ENCODE measurements at places on chromosomes 4 and X.

DNA sequence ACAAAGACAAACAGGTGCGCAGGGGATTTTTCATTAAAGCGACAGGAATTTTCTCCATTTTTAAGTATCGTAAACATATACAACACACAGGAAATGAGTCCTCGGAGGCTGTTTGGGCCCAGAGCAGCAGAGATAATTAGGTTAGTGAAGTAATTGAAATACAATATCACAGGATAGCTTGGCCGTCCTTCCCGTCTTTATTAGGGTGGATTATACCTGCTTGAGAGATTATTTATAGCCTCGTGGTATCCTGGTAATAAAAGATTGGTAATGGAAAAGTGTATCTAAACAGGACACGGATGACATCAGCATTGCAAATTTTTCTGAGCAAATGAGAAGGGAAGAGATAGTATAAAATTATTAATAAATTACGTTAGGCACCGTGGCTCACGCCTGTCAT is 68.2 kb downstream of the CRLF2 start:
- DNase-seq = no peak

GRCh38 chr4:49000806-49001205 is 14.7 kb downstream of the CWH43 start:
- DNase-seq = no peak

DNA sequence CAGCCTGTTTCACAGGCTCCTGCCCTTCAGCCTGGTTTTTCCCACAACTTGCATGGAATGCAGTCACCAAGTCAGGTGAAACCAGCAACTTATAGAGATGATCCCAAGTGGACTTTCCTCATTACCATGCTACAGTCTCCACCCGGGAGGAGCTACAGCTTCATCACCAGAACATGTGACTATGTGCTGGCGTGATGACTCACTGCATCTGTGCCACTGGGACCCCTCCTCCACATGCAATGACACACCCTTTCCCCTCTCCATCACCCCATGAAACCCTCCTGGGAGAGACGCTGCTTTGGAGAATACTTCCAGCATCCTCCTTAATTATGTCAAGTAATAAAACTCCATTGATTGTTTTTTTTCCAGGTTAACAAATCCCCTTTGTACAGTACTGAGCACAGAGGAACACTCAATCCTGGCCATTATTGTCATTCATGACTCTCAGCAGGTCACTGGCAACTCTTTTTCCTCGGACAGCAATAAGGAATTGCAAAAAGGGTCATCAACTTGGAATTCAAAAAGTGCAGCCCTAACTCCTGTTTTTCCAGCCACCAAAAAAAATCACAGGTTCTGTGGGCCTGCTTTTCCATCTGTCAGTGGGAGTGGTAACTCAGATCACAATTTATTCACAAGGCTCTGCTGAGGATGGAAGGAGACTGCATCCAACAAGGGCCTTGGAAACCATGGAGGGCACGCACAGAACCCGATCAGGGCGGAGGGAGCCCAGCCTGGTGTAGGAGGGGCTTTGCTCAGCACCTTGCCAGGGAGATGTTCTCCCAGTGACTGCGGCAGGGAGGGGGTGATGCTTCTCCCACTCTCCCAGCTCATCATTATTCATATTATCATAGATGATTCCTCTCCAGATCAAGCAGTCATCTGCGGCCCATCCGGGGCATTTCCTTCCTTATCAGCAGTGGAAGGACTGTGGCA is 17.4 kb downstream of the QDPR start:
- DNase-seq = no peak

DNA sequence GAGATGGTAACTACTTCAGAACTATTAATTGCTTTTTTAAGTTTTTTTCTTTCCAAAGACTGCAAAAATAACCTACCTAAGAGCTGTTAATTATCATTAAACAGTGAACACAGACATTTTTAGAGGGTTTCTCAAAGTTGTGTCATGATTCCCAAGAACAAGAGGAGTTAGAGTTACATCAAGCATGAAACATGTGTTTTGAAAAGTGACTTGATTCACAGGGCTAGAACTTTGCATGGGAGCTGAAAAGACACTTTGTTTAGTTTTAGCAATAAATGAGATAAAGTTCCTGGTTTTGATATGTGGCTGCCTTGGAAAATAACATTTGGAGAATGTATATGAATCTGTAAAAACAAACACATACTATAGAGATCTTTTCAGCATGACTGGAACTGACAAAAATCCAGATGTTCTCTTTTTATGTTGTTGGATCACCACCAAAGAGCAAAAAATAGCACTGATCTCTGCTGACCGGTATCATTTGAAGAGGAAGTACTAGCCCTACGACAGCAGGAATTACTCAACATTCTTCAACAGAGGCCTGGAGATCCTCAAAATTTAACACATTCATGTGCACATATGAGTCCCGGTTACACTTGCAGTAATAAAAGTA is 173.0 kb upstream of the PCDH18 start:
- no peak for DNase-seq

DNA sequence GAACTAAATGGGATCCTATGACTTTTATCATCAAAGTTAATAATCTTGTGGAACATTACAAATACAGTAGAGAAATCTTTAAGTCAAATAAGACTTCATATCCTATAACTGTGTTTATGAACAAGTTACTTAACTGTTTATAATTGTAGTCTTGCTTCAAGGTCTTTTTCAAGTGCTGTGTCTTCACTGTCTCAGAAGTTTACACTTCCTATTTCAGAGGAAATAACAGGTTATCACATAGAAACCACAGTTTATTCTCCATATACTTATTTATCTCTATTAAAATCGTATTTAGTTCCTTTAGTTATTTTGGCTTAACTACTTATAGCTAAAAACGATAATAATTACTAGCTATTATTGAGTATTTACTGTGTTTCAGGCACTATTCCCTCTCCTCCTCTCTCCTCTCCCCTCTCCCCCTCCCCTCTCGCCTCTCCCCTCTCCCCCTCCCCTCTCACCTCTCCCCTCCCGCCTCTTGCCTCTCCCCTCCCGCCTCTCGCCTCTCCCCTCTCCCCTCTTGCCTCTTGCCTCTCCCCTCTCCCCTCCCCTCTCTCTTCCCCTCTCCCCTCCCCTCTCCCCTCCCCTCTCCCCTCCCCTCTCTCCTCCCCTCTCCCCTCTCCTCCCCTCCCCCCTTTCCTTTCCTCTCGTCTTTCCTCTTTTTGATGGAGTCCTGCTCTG is 63.7 kb downstream of the RBPJ start:
- DNase-seq = no peak

DNA sequence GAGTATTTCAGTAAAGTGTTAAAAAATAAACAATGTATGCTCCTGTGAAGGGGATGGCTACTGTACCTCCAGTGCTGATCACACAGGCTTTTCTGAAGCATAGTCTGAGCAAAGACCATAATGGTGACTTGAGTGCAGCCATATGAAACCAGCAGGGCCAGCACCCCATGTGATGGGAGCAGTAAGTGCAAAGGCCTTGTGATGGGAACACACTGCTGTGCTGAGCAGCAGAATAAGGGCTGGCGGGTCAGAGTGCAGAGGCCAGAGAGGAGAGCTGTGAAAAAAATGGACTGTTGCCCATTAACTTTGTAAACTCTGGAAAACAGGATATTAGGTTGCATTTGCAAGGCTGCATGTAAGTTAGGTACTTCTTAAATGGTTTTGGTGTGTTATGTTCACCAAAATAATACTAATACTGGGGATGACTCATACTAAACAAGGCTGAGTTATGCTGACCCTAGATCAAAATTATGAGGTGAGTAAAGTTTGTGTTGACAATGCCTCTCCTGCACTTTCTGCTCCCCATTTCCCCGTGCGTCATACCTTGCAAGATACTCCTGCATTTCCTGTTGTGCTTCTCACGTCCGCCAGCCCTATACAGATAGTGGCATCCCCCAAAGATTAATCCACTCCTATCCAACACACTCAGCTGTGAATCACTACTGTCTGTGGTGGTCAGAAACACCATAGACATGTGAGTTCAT is 67.0 kb upstream of the FAM9A start:
- DNase-seq = no peak

DNA sequence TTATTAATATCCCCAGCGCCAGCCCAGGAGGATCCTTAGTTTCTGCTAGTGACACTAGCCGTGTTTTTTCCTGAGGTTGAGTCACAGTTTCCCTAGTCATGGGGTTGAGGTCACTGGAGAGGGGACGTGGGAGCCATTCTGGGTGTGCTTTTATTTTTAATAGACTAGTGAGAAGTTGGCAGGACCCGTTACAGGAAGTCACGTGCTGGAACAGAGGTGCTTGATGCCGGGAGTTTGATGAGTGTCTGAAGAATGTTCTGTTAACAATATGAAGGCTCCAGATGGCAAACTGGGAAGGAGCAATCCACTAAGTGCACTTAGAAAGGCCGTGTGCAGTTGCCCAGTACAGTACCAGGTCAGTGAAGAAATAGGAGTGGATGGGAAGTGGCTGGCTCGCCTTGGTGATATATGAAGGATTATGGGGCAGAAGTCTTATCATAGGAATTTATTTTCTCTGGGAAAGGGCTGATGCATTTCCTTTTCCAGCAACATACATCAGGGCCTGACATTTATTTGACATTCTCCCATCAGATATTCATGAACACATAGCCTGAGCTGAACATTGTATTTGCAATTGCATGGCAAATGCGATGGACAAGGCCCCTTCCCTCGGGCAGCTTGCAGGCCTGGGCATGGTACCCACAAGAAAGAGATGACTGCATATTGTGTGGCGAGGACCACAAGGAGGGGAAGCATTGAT is 291.8 kb downstream of the FBXW7 start:
- DNase-seq = no peak

DNA sequence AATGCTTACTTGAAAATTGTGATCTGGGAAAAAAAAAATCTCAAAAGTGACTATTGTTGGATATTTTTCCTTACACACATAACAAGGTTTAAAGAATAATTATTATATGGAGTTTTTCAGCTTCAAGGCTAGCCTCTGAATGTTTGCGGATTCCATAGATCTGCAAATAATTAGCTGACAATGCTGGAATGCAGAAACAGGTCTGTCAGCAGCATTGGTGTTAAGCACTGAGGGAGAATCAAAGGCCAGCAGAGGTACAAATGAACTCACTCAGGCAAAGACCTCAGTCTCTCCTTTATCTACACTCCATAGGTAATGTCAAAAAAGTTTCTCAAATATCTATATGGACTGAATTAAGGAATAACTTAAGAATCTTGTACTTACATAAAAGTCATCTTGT is 35.1 kb downstream of the SMIM31 start:
- no peak for DNase-seq

DNA sequence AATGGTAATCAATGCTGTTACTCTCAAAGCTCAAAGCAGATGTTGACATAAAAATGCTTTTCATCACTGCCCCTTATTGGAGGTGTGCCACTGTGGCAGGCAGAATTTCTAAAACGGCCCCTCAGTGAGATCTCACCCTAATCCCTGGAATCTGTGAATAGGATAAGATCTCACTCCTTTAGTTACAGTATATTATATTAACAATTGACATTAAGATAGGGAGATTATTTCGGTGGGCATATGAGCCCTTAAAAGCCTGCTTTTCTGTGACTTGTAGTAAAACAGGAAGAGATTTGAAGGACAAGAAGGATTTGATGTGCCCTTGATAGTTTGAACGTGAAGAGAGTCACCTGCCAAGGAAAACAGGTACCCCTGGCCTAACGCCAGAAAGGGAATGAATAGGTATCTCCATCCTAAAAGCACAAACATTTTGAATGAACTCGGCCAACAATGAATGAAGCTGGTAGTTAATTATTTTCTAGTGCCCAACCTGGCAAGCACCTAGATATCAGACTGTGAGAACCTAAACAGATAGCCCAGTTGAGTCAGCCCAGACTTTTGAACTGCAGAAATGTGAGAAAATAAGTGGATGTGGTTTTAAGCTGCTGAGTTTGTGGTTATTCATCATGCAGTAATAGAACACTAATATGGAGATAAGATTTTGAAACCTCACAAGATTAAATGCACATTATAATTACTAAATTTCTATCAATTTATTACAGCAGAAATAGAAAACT is 881.6 kb downstream of the PCDH18 start:
- DNase-seq = peak; percentile 2

- DNase-seq = peak; percentile 54
These were observed 60.7 kb downstream of the HPGD start for GRCh38 chr4:174461466-174462106.

DNA sequence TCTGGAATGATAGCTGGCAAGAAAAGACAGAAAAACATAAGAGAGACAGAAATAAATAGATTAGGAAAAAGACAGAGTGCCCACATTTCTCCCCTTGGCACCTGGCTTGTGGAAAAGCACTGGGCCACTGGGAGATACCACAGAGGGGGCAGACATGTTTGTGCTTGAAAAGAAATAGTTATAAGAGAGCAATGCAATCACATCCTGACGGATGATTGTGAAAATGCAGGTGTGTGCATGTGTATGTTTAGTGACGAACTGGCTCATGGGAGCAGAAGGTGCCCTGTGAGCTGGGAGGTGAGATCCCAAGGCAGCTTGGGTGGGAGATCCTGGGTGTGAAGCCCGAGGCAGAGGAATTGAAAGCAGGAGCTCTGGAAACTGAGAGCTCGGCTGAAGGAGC is 617.9 kb downstream of the BCOR start:
- DNase-seq = no peak

DNA sequence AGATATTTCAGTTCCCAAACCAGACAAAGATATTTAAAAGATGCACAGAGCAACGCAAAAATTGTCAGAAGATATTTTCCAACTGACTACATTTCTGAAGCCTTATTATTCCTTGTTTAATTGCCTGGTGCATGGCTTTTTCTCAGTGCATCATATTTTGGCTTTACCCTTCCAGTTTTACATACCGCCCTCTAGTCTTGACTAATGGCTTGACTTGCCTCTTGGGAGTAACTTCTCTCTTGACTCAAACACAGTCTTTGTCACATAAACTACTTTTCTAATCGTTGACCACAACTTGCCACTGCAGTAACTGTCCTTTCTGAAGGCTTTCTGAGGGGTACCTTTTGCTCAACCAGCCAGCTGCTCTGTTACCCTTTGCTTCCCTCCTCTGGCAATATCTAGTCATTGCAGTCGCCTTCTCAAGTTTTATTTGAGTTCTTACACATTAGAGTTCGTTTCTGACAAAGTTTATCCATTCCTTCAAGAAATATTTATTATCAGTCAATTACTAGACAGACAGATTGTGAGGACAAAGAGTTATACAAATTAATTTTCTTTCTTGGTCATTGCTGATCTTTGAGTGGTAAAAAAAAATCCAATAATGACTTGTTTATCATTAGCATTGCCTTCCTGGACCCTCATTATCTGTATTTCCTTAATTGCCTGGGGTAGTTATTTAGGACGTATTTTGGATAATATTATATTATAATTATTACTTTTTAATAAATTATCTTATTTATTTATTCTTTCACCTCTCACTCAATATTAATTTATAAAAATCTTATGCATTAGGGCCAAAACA is 506.9 kb upstream of the PCDH10 start:
- peak; percentile 20 for DNase-seq

GRCh38 chr4:127450276-127450675 is 182.5 kb upstream of the INTU start:
- DNase-seq = no peak

- DNase-seq = no peak
These were observed 29.0 kb downstream of the RNF4 start for GRCh38 chr4:2497931-2498330.

DNA sequence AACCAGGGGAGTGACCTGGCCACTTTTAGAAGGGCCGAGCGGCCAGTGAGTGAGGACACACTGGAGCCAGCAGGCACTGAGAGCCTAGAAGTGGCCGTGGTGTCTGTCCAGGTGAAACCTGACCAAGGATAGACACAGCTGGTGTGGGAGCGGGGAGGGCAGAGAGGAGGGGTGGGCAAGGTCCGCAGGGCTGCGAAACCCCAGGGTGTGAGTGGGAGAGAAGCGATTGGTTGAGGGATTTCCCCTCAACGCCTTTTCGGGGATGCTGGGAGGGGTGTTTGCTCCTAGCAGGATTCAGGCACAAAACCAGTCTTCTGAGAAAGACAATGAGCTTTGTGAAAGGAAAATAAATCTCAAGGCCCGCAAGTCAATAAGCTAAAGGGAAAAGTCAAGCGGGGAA is 33.2 kb upstream of the ARSD start:
- DNase-seq = peak; percentile 3

Data from HepG2 (cell line).